ENCODE measurements at places on chromosomes 1 and 21. TPM values are rescaled to one million over a fixed set of nuclear protein-coding genes. Genes with fewer than 3 reads are reported as not detected.

DNA sequence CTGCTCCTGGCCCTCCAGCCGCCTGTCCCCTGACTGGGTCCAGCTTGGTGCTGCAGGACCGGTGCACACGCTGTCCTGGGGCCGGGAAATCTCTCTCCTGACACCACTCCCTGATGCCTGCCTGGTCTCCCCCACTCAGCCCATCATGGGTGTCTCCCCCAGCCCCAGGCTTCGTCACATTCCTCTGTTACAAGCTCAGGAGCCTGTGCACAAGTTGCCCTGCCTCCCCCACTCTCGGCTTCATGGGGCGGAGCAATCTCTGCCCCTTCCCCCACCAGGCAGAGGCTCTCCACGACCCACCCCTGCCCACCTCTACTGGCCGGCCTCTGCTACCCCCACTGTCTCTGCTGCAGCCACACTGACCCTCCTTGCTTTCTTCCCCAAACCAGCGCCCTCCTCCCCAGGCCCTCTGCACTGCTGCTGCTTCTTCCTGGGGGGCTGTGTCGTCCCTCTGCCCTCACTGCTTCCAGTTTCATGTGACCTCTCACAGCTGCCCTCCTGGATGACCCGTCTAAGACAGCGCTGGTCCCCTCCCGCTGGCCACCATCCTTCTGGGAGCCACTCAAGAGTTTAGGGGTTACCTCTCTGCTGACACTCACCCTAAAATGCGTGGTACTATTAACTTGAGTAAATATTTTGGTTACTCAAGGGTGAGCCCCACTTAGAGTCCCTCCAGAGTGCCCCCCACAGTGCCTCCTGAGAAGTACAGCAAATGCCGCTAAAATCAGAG is 5.7 kb upstream of the RIPK4 start:
- no peak for ATAC-seq

- ATAC-seq = no peak
Measured at GRCh38 chr1:152166966-152167365, 7.9 kb upstream of the RPTN start.

- no peak for ATAC-seq
Measured at GRCh38 chr1:228336308-228337030, 70.2 kb downstream of the TRIM11 start.

DNA sequence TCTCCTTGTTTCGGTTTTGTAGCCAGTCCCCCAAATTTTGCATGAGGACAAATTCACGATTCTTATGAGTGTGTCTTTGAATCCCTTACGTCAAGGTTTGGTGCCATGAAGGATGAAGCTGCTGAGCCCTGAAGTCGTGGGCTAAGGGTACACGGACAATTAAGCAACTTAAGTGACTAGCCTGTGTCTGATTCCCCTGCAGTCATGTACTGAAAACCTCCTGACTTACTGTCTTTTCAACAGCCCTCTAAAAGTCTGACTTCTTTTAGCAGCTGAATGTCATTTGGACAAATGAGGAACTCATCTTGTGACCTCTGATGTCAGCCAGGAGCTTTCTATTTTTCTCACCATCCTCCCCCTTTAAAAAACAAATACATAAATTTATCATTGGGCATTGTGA is 27.1 kb upstream of the C1orf105 start:
- ATAC-seq = no peak

GRCh38 chr1:223482766-223483165 is 89.6 kb downstream of the CCDC185 start:
- ATAC-seq = peak; percentile 32

DNA sequence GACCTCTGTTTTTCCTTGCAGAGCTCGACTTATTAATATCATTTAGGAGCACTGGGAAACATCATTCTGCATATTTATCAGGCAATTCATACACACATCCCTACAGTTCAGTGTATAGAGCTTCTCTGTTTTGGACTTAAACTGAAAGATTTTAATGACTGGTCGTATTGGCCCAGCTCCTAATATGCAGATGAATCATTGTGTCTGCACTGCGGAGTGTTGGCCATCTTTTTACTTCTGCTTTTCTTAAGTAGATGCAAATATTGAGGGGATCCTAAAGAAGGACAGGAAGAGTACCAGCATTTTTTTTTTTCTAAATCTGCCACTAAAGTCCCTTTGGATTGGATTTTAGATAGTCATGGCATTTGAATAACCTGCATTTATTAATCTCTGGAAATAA is 154.8 kb downstream of the BACH1 start:
- ATAC-seq = no peak

The UBAP2L gene
- 237 TPM for total RNA-seq
